ENCODE measurements at places on chromosomes 11 and 22.
A peak's percentile ranks its signal among the peaks of the same experiment; 100 is the strongest.

- no peak for DNase-seq
Observed at GRCh38 chr22:33985506-33985905, 65.2 kb upstream of the LARGE1 start.

DNA sequence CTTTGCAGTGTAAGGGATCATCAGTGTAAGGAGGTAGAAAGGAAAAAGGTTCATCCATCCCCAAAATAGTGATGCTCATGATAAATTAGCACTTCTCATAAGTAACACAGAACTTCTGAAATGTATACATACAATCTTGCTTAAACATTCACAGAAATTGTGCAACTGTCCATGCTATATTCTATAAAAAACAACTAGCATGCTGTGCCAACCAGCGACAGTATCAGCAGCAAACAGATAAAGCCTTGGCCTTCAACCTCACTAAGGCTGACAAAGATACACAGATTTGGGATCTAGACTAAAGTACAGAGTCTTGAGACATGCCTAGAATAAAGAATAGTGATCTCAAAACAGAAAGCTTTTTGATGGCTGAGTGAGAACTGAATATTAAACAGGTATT, 74.1 kb upstream of the CHRM4 start:
- DNase-seq = peak; percentile 58

DNA sequence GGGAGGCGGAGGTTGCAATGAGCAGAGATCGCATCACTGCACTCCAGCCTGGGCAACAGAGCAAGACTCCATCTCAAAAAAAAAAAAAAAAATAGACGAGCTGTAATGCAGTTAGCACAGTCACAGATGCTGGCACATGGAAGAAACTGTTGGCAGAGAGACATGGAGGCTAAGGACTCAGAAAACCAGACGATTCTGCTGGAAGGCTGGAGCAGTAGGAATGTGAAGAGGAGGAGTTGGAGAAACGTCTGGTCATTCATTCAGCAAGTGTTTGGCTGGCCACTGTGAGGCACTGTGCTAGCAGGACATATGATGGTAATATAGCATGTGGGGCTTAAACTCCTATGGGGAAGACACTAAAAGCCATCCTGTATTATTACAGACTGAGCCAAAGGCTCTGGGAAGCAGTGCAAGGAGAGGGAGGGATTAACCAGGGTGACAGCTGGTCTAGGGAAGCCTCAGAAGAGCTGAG, 5.0 kb downstream of the UQCR10 start:
- peak; percentile 59 for DNase-seq

DNA sequence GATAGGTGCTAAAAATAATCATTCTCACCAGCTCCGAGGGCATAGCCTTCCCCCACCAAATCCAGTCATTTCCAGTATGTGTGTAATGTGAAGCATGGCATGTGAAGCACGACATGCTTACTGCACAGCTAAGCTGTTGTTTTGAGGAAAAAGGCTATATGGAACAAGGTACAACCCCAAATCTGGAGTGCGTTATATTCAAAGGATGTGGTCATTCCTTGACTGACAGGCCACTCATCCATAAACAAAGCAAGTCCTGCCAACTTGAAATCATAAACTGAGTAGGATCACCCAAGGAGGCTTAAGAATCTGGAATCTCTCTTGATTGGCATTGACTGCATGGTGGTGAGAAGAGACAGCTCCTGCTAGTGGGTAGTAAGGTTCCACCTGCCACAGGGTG, 3.7 kb downstream of the MAP6 start:
- DNase-seq = no peak

DNA sequence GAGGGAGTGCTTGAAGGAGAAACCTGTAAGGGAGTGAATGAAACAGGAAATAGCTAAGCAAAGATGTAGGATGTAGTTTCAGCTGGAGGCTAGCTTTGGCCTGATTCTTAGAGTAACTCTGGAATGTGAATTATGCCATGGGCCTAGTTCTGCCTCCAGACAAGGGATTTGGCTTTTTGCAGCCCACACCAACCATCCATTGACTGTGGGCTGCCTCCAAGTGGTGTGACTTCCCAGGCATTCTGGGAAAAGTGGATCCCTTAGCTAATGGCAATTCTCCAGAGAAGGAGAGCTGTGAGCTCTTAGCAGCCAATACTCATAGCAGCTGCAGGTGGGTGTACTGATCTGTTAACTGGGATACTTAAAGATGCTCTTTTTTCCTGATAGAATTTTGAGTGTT, 2.0 kb upstream of the OR9I1 start:
- DNase-seq = no peak

DNA sequence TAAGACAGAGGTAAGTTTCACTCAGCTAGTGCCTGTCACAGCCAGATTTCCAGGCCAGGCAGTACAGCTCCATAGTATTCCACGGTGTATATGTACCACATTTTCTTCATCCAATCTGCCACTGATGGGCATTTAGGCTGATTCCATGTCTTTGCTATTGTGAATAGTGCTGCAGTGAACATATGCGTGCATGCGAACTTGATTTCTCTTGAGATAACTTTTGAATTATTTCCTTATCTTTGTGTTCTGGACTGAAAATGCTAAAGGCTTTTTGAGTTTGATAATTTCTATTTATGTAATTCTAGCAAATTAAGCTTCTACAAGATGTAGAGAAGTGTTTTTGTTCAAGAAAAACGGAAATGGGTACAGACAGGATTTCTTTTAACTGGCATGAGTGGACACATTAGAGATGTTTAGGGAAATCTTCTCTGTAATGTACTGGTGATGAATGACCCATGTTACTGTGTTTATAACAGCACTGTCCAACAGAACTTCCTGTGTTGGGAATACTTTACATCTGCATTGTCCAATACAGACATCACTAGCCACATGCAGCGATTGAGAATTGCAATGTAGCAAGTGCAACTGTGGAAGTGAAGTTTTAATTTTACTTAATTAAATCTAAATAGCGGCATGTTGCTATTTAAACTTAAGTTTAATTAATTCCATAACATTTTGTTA, 151.3 kb downstream of the CADM1 start:
- DNase-seq = no peak

- no peak for DNase-seq
Observed at GRCh38 chr11:120517390-120517761, 5.8 kb downstream of the GRIK4 start.

GRCh38 chr22:28143961-28144745, 225.1 kb upstream of the PITPNB start:
- no peak for DNase-seq

DNA sequence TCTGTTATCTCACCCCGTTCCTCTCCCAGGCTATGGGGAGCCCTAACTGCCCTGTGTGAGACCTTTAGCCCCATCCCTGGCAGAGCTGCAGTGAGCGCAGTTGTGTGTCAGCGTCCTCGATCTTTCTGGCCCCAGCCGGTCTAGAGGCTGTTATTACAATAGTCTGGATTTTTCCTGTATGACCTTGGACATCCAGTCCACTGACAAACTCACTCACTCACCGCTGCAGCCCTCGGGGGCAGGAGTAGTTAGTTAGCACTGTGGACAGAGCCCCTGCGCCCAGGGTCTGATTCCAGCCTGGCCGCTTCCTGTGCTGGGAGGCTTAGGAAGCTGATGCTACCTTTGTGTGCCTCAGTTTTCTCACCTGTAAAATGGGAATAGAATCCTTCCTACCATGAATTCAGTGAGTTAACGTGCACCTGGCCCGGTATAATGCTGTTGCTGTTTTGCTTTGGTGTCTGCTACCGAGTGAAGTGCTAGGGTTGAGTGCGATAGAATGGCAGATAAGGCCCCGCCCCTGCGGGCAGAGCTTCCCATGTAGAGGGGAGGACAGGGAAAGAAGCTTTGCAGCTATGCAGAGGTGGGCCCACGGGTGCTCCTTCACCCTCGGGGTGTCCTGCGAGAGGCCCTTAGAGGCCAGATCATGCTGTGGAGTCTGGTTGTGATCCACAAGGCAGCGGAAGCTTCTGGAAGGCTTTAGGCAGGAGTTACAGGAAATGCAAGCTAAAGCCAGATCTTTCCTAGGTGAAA, 3.0 kb downstream of the LRP5 start:
- peak; percentile 61 for DNase-seq

DNA sequence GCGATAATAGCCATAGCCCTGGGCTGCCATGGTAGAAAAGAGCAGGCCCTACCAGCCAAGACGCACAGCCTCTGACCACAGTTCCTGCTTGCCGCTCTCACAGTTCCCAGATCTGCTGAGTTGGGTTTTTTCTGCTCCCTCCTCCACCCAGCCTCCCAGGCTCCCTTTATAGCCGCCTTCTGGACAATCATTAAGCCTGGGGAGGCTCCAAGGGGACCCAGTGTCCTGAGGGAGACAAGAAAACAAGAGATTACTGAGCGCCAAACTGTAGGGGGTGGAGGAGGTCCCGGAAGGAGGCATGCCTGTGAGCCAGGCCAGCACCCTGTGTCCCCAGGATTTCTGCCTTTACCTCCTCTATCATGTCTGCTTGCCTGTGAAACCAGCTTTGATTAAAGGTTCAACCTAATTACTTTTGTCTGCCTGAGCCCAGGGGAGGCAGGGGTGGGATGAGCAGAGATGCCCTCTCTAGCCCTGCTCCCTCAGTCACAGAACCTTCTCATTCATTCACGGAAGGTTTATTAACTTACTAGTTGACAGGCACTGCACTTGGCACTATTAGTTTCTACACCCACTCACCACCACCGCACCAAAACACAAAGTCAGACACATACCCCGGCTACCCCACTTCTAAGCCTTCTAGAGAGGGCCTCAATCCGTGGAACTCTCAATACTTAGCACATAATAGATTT, 1.2 kb downstream of the SLC37A4 start:
- DNase-seq = peak; percentile 67

DNA sequence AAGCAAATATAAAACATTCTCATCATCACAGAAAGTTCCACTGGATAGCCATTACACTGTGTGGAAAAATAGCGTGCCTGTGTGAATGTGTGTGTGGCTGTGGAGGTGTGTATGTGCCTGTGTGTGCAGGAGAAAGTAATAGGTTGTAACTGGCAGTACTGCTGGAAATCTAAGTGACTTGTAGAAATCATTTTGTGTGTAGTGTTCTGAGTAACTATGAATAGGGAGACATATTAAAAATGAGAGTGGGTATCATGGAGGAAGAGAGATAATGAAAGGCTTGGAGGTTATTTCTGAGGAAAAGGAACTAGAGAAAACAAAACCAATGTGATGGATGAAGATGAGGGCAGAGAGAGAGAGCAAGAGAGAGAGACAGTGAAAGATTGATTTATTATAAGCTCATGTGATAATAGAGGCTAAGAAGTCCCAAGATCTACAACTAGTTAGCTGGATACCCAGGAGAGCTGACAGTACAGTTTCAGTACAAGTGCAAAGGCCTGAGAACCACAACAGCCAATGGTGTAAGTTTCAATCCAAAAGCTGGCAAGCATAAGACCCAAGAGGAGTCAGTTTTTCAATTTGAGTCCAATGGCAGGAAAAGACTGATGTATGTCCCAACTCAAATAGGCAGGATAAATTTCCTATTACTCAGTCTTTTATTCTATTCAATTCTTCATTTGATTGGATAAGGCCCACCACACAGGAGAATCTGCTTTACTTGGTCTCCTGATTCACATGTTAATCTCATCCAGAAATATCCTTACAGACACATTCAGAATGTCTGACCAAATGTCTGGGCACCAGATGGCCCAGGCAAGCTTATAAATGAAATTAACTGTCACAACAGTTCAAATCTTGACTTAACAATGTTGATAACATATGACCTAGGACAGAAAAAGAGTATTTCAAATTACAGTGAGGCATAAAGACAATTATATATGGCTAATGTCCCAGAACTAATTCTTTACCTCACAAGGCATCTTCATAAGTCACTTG, 14.9 kb downstream of the KBTBD3 start:
- DNase-seq = no peak

DNA sequence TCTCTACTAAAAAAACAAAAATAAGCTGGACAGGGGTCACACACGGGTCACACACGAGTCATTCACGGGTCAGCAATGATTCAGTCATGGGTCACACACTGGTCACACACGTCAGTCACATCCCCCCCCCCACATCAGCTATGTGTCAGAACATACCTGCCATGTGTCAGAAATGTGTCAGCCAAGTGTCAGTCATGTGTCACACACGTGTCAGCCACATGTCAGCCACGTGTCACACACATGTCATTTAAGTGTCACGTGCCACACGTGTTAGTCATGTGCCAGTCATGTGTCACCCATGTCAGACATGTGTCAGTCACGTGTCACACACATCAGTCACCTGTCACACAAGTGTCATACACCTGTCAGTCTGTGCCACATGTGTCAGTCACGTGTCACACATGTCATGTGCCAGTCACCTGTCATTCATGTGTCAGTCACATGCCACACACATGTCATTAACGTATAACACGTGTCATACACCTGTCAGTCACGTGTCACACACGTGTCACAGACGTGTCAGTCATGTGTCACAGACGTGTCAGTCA, 28.7 kb upstream of the MMP20 start:
- no peak for DNase-seq

DNA sequence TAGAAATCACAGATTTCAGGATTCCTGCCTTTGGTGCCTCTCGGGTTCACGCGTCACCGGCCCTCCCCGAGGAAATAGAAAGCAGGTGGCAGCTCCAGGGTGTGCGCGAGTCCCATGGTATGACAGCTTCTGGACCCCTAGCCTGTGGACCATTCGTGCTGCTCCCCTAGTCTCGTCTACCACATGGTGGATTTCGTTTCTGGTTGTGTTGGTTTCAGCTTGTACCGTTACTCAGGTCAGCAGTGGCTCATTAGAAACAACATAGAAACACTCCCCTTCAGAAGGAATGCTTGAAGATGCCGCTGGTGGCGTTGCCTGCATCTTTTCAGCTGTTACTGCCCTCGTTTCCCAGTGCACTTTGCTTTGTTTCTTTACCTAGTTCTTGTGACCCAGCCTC, 700 bp downstream of the TTC17 start:
- DNase-seq = peak; percentile 59

- DNase-seq = peak; percentile 36
Observed at GRCh38 chr22:21447694-21448402, 19.3 kb upstream of the TMEM191C start.

- peak; percentile 72 for DNase-seq
Observed at GRCh38 chr22:35150183-35151107, 84.5 kb downstream of the ISX start.

GRCh38 chr22:30763815-30764673, 69.4 kb downstream of the OSBP2 start:
- peak; percentile 88 for DNase-seq

GRCh38 chr22:30444632-30445437, 19.3 kb downstream of the MTFP1 start:
- DNase-seq = peak; percentile 84

DNA sequence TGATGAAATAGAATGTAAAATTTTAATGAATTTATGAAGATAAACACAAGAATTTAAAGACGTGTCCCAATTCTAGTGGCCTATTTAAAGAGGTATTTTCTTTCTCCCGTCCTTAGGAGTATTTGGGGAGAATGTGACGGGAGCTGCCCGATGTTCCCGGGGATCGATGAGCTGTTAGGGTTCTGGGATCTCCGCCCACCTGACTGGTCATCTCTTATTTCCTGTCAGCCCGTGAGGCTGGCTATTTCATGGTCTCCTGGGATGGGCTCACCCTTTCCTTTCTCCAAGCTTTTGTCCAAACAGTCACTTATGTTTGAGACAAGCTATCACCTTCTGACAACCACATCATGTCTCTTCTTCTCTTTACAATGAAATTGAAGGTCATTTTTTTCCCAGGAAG, 16.9 kb upstream of the CLMP start:
- no peak for DNase-seq

- DNase-seq = no peak
Observed at GRCh38 chr22:32050678-32051515, 7.8 kb downstream of the SLC5A1 start.

GRCh38 chr11:127345819-127346459, 345.4 kb upstream of the KIRREL3 start:
- peak; percentile 63 for DNase-seq

- DNase-seq = peak; percentile 89
Observed at GRCh38 chr22:41966607-41967240, 2.5 kb upstream of the SEPTIN3 start.

- no peak for DNase-seq
Observed at GRCh38 chr11:2923446-2924375, 5.5 kb downstream of the PHLDA2 start.
